ENCODE measurements at places on chromosomes 13 and 19.

DNA sequence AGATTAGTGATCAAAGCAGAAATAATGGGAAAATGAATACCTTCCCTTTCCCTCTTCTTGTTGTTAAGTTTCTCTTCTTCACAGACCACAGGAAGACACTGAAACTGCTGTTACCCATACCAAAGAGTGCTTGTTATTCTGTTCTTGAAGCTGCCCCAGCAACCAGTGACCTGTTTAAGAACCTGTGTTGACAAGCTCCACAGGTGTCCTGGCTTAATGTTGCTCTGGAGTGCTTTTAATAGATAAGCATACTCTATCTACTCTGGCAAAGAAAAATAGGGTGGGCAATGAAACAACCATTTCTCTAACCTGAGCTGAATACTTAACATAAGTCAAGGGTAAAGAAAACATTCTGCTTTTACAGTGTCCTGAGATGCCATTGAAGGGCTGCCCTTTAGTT is 506.7 kb upstream of the GPC6 start:
- no peak for DNase-seq

- DNase-seq: no peak
Observed at GRCh38 chr19:34336781-34337271, 28.2 kb upstream of the GPI start.

GRCh38 chr19:5973867-5974635 is 3.9 kb downstream of the RANBP3 start:
- no peak for DNase-seq

GRCh38 chr19:47187797-47188196 is 43.2 kb downstream of the BBC3 start:
- no peak for DNase-seq

GRCh38 chr13:24251525-24251924 is 57.9 kb upstream of the C1QTNF9 start:
- no peak for DNase-seq

- no peak for DNase-seq
Observed at GRCh38 chr19:3539756-3540118, 763 bp downstream of the TEKTIP1 start.

DNA sequence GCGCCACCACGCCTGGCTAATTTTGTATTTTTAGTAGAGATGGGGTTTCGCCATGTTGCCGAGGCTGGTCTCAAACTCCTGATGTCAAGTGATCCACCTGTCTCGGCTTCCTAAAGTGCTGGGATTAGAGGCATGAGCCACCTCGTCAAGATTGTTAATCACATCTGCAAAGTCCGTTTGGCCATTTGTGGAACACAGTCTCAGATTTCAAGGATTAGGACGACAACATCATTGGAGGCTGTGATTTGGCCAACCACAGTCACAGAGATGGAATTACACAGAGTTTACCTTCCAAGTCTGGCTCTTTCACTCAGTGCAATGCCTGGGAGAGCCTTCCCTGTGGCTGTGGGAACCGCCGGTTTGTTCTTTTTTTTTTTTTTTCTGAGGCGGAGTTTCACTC is 17.8 kb downstream of the SULT2B1 start:
- DNase-seq: no peak

GRCh38 chr19:6118043-6118442 is 7.7 kb upstream of the RFX2 start:
- no peak for DNase-seq

GRCh38 chr13:30418717-30419459 is 3.4 kb upstream of the UBE2L5 start:
- DNase-seq: no peak

- no peak for DNase-seq
Observed at GRCh38 chr19:18062028-18062427, 24.7 kb downstream of the IL12RB1 start.

DNA sequence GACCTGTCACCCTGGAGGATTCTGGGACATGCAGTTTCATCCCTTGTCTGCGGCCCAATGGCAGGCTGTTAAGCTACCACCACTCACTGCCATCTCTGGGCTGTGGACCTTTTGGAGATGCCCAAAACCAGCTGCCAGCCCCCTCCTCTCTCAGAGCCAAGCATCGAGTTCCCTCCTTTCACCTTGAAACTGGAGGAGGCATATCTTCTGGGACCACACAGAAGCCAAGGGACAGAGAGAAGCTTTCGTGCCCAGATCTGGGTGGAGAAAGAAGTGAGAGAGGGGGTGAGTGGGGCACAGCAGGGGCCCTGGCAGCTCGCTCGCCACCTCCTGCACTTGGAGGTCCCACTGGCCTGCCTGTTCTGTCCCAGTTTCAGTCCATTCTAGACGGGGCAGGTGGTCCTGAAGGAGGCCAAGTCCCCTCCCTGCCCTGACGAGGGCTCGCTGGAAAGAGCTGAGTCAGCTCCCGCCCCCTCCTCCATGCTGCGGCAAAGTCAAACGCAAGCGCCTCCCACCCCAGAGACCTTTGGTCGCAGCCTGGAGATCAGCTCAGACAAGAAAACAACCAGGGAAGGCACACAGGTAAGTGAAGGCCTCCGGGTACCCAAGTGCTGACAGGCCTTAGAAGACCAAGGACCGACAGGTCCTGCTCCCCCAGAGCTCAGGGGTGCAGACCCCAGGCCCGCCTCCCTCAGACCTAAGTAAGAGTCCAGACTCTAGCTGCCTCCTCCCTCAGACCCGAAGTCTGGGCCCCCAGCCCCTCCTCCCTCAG is 3.8 kb downstream of the BCAT2 start:
- DNase-seq: peak; percentile 22

GRCh38 chr13:33017323-33017929 is 1.2 kb downstream of the KL start:
- DNase-seq: no peak

GRCh38 chr19:35023428-35023827 is 6.8 kb upstream of the SCN1B start:
- DNase-seq: no peak

GRCh38 chr13:102870677-102871415 is 25.0 kb downstream of the ERCC5 start:
- DNase-seq: peak; percentile 71

DNA sequence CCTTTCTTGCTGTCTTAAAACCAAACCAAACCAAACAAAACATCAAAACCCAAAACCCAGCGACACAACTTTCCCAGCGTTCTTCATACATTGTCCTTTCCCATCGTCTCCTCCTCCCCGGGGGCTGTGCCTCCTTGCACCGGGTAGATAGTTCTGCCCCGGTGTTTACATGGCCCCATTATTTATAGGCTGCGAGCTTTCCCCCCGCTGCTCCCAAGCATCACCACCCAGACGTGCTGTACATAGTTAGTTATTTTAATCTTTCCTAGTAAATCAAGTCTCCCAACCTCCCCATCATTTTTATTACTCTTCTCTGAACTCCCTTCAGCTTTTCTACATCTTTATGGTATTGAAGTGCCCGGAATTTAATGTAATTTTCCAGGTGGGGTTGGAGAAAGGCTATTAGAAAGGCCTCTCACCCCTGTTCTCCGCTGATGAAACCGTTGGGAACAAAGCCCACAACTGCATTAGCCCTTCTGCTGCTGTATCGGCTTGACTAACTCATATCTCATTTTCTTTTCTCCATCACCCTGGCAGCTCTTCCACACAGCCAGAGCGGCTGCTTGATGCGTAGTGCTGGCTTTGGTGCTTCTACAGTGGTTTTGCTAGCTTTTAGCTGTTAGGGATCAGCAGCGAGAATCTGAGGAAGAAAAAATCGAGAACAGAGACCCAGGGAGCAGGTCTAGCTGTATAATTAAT is 53.1 kb downstream of the FGF9 start:
- no peak for DNase-seq

- DNase-seq: no peak
Observed at GRCh38 chr19:53957448-53958167, 5.1 kb upstream of the CACNG8 start.

GRCh38 chr19:18672606-18673337 is 10.7 kb upstream of the CRTC1 start:
- no peak for DNase-seq

DNA sequence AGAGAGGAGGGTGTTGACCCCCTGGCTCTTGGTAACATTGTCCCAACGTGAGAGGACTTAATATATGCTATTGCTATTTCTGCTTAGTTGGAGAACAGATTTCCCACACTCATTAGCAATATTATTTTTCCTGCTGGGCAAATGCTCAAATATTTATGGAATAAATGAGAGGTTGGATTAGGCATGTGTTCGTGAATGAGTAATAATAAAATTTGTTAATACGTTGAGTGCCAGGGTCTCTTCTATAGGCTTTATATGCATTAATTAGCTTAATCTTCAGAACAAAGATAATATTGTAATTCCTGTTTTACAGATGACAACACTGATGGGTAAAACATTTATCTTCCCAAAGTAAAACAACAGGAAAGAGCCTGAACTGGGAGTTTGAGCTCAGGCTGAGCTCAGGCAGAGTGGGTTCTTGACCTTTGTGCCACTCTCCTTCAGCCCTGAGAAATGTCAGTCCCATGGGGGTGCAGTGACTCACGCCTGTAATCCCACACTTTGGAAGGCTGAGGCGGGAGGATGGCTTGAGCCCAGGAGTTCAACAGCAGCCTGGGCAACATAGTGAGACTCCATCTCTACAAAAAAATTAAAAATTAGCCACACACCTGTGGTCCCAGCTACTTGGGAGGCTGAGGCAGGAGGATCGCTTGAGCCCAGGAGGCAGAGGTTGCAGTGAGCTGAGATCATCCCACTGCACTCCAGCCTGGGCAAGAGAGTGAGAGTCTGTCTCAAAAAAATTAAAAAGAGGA is 1.2 kb downstream of the ZNF233 start:
- DNase-seq: peak; percentile 44

DNA sequence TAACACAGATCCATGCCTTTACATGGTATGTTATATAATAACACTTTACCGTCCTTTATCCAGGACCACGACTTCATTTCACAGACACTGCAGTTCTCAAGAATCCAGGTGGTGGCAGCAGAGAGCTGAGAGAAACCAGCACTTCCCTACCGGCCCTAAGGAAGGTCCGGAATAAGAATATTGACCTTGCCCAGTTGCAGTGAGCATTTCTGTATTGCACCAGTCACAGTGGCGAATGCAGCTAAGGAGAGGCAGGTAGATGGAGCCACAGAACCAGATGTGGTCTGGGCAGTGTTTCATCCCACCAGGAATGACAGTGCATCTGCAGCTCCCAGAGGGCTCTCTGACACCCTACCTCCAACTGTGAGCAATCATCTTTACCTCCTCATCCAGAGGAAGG is 44.6 kb downstream of the ZNF787 start:
- peak; percentile 84 for DNase-seq

DNA sequence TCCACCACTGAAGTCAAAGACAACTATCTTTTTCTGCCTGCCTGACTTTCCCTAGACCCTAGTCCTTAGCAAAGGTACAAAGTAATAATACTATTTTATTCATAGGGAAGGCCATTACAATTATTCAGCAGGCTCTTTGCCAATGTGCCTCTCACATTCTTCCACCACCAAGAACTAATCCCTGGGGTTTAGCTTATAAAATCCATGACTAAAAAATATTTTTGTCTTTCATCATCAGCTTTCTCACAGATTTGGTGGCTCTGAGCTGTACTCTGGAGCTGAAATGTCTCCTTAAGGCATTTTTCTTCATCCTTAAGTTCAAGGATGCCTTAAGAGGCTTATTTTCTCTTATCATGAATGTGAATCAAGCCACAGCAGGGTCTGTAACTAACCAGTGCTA is 96.1 kb downstream of the OXGR1 start:
- DNase-seq: no peak

GRCh38 chr19:42252365-42253244 is 2.3 kb downstream of the ERF start:
- DNase-seq: no peak

DNA sequence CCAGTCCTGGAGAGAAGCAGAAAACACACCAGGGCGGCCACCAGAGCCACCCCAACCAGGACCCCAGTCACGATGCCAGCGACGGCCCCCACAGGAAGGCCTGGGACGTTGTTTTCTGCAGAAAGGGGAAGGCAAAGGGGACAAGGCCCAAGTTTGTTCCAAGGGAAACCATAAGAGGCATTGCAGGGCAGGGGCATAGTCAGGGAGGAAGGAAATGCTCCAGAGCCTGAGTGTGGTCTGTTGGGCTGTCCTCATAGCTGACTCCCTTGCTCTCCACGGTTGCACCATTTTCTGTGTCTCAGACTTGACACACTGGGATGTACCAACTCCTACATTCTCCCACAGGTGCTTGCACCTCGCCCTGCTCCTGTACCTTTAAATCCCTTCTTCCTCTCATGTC is 5.2 kb downstream of the CEACAM4 start:
- no peak for DNase-seq

GRCh38 chr13:52158629-52159158 is 703 bp downstream of the NEK3 start:
- DNase-seq: no peak

DNA sequence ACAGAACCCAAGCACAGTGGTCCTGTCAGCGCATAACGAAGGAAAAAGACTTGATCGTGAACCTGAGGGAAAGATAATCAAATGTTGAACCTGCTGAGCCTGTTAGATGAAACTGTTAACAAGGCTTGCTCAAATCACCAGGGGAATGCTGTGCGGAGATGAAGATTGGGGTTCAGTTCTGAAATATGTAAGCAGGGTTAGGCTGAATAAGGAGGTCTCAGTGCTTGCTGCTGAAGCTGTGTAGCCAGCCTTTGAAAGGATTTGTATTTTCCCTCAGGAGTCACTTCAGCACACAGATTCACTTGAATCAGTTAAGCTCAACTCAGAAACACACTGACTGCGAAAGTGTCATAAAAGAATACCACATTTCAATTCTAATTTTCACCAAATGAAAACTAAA is 793.5 kb downstream of the OLFM4 start:
- no peak for DNase-seq

GRCh38 chr13:22102271-22102670 is 431.4 kb downstream of the FGF9 start:
- no peak for DNase-seq
